ENCODE measurements at places on chromosomes 6 and 20. TPM values are rescaled to one million over a fixed set of nuclear protein-coding genes. Genes with fewer than 3 reads are reported as not detected.

GRCh38 chr6:89297695-89298351 lies 17.3 kb downstream of the GABRR2 start:
- peaks cover 18% of the 10 kb centered on the region for H3K4me1 ChIP-seq
- H3K4me3 ChIP-seq: peak overlapping the region; percentile 7
- H3K36me3 ChIP-seq: no peaks in the 10 kb centered on the region
- H3K27ac ChIP-seq: peak overlapping the region; percentile 46
- H3K27me3 ChIP-seq: no peaks in the 10 kb centered on the region

DNA sequence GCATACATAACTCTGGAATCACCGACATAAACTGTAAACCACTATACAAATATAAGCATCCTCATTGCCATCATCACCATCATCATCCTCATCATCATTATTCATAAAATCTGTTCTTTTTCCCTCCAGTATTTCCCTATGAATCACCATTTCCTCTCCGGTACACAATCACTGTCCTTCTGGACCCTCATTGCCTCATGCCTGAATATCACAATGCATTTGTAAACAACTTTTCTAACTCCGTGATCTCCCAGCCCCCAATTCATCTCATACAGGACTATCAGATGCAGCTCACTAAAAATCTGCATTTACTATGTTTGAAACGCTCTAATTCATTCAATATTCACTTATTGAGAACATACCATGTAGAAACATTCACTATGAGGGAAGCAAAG lies 339.7 kb downstream of the TBC1D32 start:
- H3K4me1 ChIP-seq: no peaks in the 10 kb centered on the region
- no peaks in the 10 kb centered on the region for H3K27me3 ChIP-seq
- H3K4me3 ChIP-seq: no peak overlapping the region
- DNase-seq: no peak
- no peak overlapping the region for H3K27ac ChIP-seq
- H3K36me3 ChIP-seq: no peaks in the 10 kb centered on the region

GRCh38 chr20:19765266-19765665 lies 7.2 kb downstream of the RIN2 start:
- no peaks in the 10 kb centered on the region for H3K4me1 ChIP-seq
- H3K27me3 ChIP-seq: peaks cover 9% of the 10 kb centered on the region
- H3K4me3 ChIP-seq: no peak overlapping the region

DNA sequence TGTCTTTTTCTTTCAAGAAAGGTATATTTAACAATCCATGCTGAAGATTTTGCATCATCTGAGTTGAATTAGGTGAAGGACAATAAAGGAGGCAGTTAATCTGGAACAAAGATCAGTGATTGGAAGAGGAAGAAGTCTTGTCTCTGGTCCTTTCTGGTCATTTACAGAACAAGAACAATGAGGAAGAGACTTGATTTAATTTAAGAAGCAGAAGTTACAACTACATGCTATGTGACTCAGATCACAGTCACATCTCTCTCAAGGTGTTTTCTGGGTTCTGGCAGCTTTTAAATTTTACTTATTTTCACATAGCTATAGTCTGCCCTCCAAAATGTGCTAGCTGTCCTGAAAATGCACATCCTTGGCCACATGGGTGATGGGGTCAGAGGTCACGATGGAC lies 53.5 kb upstream of the DEK start:
- no peaks in the 10 kb centered on the region for H3K27me3 ChIP-seq
- no peak overlapping the region for H3K4me3 ChIP-seq
- H3K4me1 ChIP-seq: no peaks in the 10 kb centered on the region
- H3K36me3 ChIP-seq: no peaks in the 10 kb centered on the region
- DNase-seq: no peak

DNA sequence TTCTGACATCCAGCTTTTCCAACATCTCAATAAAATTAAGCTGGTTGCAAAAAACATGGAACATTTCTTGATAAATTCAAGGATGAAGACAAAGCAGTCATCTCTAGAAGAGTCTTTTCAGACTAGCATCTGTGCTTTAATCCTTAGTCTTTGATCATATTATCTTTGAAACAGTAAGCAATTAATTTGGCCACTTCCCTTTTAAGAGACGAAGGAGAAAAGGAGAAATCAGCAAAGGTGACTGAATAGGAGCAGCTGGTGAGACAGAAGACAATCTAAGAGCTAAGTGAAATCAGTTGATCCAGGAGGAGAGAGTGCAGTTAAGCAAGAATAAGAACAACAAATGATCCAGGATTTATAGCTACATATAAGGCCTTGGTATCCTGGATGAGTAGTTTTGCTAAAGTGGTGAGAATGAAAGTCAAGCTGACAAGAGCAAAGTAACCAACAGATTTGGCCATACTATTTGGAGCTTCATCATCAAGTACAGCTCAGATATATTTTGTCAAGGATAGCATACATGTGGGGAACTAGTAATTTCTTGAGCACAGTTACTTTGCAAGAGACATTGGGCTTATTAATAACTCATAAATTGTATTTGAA lies 215.5 kb downstream of the ADGB start:
- no peaks in the 10 kb centered on the region for H3K4me1 ChIP-seq
- no peaks in the 10 kb centered on the region for H3K36me3 ChIP-seq
- no peak for DNase-seq
- H3K4me3 ChIP-seq: no peak overlapping the region

DNA sequence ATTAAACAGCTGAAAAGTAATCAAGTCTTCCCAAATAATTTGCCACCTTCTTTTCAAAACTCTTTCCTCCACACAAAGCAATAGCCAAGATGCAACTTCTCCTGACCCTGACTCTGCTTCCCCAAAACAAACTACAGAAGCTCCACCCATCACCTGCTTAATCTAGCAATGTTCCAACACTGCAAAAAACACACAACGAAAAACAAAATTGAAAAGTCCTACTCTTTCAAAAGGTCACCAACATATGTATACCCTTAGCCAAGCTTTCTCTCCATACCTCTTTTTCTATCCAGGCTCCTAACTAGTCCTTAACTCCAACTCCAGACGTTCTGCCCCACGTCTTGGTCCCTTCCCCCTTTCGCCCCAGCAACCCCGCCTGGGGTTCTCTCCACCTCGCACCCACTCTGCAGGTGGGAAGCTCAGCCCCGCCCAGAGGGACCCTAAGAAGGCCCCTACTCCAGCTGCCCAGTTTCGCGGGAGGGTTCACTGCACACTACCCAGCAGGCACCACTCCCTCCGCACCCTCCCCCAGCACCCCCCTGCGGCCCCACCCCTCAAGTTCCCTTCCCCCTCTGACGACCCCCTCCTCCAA lies 717 bp downstream of the CSNK2A1 start:
- H3K4me3 ChIP-seq: peak overlapping the region; percentile 81
- H3K27me3 ChIP-seq: peaks cover 2% of the 10 kb centered on the region
- H3K4me1 ChIP-seq: peaks cover 56% of the 10 kb centered on the region
- DNase-seq: peak; percentile 36
- peak overlapping the region; percentile 41 for H3K27ac ChIP-seq

DNA sequence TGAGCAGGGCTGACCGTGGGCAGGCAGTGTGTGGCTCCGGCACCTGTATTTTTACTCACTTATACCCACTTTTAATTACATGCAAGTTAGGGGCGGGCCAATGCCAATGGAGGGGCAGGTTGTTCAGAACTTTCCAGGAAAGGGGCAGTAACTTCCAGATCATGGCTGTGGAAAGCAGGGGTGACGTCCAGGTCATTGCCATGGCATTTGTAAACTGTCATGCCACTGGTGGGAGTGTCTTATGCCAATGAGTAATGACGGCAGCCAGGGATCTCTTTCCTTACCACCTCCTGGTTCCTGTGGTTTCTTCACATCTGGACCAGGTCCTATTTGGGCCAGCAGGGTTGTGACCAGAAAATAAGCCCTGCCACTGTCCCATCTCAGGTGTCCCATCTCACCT lies 258.7 kb downstream of the THBS2 start:
- DNase-seq: no peak
- H3K27ac ChIP-seq: no peak overlapping the region
- H3K4me3 ChIP-seq: no peak overlapping the region

- no peaks in the 10 kb centered on the region for H3K4me1 ChIP-seq
- no peak overlapping the region for H3K4me3 ChIP-seq
- no peaks in the 10 kb centered on the region for H3K27me3 ChIP-seq
- no peak for DNase-seq
- H3K27ac ChIP-seq: no peak overlapping the region
- H3K36me3 ChIP-seq: peaks cover 36% of the 10 kb centered on the region
Measured at GRCh38 chr6:80143419-80143937, 37.0 kb downstream of the BCKDHB start.

Gene WFDC13
- total RNA-seq: not detected

All from activated naive CD4-positive, alpha-beta T cell treated with anti-CD3 and anti-CD28 coated beads for 36 hours (primary cell).